ENCODE measurements at places on chromosomes 3 and 15. TPM values are rescaled to one million over a fixed set of nuclear protein-coding genes. Genes with fewer than 3 reads are reported as not detected.

LMAN1L gene
- total RNA-seq, result 0.93 TPM

MAP6D1 gene
- 1.6 TPM for total RNA-seq

SPSB4 gene
- not detected for total RNA-seq

VPS8 gene
- 61.2 TPM for total RNA-seq

SEMA4B gene
- total RNA-seq, result 8.0 TPM

KCNMB2 gene
- total RNA-seq, result not detected

STRA6 gene
- not detected for total RNA-seq

PRSS50 gene
- not detected for total RNA-seq

All from CD4-positive, alpha-beta T cell (primary cell).